GM12878 (cell line): ENCODE measurements at places on chromosomes 11 and 22. TPM values are rescaled to one million over a fixed set of nuclear protein-coding genes. Genes with fewer than 3 reads are reported as not detected.

DNA sequence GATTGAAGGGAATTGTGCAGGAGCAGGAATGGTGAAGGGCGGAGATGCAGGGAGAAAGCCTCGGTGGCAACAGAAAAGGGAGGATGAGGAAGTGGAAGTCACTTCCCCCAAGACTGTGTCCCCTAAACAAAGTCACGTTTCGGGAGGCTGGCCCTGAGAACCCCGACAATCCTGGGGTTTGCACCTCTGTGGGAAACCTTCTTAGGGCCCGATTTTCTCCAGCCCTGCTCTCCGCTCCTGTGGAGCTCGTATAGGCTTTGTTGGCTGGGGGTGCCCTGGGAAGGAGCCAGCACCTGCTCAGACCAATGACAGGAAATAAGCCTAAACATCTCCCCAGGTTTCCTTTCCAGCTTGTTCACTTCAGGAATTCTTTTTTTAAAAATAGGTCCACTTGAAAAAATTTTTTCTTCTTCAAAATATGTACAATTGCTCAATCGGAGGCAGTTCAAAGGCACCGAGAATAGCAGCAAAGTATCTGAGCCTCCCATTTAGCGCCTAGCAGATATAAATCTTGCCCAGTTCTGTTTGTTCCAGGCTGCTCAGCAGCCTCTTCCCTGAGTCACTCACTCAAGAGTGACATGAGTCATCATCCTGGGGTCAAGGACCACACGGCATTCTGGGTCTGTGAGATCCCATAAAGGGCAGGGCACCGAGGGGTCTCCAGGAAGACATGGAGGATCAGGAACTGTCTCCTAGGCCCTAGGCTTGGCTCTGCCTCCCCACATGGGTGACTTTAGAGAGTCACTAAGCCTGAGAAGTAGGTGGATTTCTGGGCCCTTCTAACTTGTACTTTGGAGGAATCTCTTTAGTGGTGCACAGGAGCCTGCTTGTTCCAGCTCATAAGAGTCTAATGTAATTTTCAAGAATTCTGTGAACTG, 34.0 kb downstream of the IRAG1 start:
- DNase-seq, result no peak

DNA sequence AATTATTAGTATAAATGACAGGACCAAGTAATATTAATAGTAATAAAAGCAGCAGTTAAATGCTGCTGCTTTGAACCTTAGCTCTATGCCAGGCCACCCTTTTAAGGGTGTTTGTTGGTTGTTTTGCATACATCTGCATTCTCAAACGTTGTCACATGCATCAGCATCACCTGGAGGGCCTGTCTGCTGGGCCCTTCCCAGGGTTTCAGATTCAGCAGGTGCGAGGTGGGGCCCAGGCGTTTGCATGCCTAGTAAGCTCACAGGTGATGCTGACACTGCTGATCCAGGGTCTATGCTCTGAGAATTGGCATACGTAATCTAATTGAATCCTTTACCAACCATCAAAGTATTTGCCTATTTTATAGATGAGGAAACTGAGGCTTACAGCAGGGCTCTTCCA, 246.5 kb downstream of the CADM1 start:
- DNase-seq, result no peak

- no peak for DNase-seq
Observed at GRCh38 chr22:43560651-43561050, 148.8 kb downstream of the MPPED1 start.

GRCh38 chr11:69512790-69513189, 31.3 kb downstream of the LINC01488 start:
- DNase-seq, result no peak

DNA sequence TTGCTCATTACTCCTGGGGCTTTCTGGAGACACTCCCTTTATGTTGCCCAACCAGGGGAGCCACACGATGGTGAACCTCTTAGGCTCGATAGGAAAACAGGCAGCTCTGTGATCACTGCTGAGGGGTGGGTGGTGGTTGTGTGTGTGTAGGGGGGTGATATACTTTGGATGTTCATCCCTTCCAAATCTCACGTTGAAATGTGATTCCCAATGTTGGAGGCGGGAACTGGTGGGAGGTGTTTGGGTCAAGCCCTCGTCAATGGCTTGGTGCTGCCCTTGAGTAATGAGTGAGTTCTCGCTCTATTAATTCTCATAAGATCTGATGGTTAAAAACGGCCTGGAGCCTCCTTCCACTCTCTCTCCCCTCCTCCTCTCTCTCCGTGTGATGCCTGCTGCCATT, 204.0 kb upstream of the B3GAT1 start:
- no peak for DNase-seq

- DNase-seq, result no peak
Observed at GRCh38 chr11:26473216-26474194, 98.6 kb downstream of the MUC15 start.

- no peak for DNase-seq
Observed at GRCh38 chr11:83019888-83020579, 51.7 kb downstream of the RAB30 start.

The TMEM126B gene
- polyA plus RNA-seq, result 76.9 and 77.1 TPM in 2 replicates

The OR2AT4 gene
- polyA plus RNA-seq, result not detected in 2 replicates
